Stimulated activated CD8-positive, alpha-beta memory T cell treated with anti-CD3 and anti-CD28 coated beads, Interleukin-12 subunit alpha, Interleukin-12 subunit beta, amount 100 ng/mL, for 4 hours (primary cell): ENCODE measurements at places on chromosomes 6 and 20.

DNA sequence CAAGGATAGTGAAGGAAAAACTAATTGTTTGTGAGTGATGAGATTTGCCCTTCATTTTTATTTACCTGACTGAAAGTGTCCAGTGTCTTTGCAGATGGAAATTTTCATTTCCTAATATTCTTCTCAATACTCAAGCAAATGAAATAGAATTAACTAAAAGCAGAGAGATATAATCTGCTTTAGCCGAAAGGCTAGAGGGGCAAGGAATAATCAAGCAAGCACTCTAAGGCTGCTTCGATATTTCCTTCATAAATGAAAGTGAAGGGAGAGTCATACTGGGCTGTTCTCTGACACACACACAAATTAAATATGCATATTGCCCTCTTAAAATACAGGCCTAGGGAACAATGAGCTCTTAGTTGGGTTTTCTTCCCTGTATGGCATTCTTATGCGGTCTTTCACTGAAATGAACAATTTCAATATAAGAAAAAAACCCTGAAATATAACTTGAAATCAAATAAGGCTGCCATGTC, 47.5 kb upstream of the POPDC3 start:
- DNase-seq: no peak

GRCh38 chr6:22145376-22145775, 151.5 kb downstream of the PRL start:
- no peak for DNase-seq

GRCh38 chr20:62029296-62029695, 36.4 kb downstream of the TAF4 start:
- DNase-seq: no peak

- no peak for DNase-seq
These were observed 615 bp upstream of the NTSR1 start for GRCh38 chr20:62707921-62708521.

- no peak for DNase-seq
These were observed 658 bp downstream of the CUL7 start for GRCh38 chr6:43052842-43053544.
